ENCODE measurements at places on chromosomes 12 and 14.

- DNase-seq = no peak
Measured at GRCh38 chr14:28301179-28301578, 465.4 kb upstream of the FOXG1 start.

- no peak for DNase-seq
Measured at GRCh38 chr12:3835914-3836313, 37.3 kb downstream of the PARP11 start.

DNA sequence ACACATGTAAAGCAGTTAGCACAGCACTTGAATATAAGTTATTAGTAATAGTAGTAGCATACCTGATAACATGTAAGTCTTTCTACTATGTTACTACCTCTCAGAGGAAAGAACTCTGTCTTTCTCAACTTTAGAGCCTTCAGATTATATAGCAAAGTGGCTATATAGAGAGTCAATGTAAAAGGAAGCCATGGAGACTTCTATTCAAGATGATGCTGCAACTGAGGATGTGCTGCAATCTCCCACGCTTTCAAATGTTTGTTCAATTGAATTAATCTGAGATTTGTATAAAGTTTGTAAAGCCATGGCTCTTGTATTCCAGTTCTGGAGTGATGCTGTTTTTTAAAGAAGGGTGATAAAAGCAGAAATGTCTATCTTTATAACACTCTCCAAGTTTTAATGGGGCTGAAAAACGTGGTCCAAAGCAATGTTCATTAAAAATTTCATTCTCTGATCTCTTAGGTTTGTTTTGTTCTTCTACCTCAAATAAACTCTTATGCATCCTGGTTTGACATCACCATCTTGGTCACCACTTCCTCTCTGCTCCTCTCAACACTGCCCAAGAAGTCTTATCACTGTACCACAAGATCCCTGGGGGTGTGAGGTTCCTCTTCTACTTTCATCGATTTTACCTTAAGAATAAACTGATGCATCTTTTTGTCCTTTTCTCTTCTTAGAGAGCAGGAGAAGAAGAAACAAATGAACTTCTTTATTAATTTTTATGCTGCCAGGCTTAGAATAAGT lies 40.6 kb downstream of the C12orf42 start:
- DNase-seq = no peak

GRCh38 chr12:76652402-76652801 lies 92.8 kb upstream of the OSBPL8 start:
- no peak for DNase-seq

DNA sequence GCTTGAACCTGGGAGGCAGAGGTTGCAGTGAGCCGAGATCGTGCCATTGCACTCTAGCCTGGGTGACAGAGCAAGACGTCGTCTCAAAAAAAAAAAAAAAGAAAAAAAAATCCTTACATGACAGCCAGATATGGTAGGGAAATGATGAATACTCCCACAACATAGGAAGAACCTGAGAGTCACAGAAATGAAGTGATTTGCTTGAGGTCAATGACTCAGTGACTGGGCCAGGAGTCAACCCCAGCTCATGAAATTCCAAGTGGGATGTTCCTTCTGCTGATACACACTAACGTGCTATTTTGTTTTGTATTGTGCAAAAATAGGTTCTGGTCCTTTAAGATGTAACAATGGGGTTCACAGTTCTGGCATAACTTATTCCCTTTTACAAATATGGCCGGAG lies 9.0 kb downstream of the RHOF start:
- DNase-seq = no peak

DNA sequence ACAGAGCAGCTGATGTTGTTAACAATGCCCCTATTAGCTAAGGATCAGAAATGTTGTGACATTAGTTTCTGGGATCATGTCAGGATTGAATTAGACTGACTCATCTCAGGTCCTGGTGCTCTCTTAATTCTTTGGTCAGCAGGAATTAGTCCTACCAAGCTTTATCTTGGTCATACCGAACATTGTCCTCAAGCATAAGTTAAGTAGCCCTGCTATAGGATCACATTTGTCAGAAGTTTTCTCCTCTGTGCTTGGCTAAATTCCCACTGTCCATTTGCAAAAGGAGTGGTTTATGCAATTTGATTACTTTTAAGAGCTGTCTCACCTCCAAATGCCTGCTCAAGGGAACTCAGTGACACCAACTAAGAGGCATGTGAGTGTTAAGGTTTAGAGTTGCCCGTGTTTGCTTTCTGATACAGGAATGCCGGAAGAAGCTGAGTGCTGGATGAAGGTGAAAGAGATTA lies 48.4 kb upstream of the IFNG-AS1 start:
- DNase-seq = no peak

GRCh38 chr12:104334581-104334980 lies 31.0 kb downstream of the EID3 start:
- no peak for DNase-seq

- DNase-seq = no peak
Measured at GRCh38 chr14:48974994-48975393, 611.2 kb downstream of the RPS29 start.

- DNase-seq = no peak
Measured at GRCh38 chr12:93950311-93950710, 198.1 kb upstream of the PLXNC1 start.

- DNase-seq = no peak
Measured at GRCh38 chr12:292186-292585, 29.6 kb upstream of the SLC6A13 start.

- DNase-seq = no peak
Measured at GRCh38 chr12:89947437-89948270, 239.0 kb upstream of the ATP2B1 start.

DNA sequence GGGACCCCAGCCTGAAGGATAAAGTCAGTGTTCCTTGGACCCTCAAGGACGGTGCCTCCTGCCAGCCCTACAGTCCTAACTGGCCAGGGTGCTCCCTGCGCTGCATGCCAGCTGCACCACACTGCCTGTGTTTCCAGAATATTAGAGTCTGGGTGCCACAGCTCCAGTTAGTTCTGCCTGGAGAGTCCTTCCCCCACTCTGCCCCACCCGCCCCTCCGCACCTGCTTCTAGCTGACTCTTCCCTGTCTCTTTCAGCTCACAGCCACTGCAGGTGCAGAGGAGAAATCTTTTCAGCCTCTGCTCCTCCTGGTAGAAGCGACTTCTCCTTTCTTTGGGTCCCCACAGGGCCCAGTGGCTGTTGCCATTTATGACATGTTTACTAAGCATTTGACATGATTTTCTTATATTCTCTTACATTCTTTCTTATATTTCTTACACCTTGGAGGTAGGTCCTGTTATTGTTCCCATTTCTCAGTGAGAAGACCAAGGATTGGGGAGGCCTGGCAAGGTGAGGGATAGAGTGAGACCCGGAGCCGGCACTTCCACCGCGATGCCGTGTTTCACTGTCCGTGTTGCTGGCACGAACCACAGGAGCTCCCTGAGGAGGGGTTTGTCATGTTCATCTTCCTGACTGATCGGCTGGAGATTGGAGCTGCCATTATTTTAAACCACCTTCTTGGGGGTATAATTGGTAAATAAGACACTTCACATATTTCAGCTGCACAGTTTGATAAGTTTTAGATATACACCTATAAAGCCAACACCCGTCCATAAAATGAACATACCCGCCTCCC lies 29.4 kb downstream of the SYNE3 start:
- DNase-seq = no peak

DNA sequence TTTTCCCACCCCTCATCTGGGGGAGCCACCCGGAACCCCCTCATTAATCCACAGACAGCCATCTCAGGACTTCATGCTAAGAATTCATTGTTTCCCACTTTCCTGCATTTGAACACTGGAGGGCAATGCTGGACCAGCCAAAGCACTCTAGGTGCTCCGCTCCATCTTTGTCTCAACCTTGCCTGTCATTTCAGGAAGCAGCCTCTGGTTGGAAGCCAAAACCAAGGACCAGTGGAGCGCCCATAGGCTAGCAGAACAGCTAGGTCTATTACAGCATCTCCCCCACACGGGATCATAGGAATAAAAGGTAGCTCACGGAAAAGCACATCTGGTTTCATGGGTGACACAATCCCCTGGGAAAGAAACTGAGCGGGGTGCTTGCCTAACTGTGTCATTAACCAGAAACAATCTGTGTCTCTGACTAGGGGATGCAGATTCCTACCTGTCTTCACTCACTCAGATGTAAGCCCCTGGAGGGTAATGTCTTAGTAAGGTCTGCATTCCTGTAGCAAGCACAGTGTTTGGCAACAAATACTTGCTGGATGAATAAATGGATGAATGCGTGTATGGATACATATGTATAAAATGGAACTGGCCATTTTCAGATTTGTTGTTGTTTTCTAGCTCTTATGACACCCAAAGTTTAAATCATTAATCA lies 197.0 kb downstream of the DAD1 start:
- peak; percentile 34 for DNase-seq

- DNase-seq = no peak
Measured at GRCh38 chr14:58501214-58501816, 73.8 kb downstream of the KIAA0586 start.

DNA sequence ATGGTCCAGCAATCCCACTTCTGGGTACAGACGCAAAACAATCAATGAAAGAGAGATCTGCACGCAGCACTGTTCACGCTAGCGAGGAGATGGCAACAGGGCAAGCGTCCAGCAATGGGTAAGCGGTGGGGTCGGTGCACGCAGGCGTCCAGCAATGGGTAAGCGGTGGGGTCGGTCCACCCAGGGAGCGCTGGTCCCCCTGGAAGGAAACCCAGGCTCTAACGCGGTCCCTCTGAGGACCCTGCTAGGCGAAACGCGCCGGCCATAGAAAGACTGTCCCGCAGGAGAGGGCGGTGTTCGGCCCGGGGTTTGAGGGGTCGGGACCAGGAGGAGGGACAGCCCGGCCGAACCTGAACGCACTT lies 618 bp upstream of the PGAM5 start:
- no peak for DNase-seq

DNA sequence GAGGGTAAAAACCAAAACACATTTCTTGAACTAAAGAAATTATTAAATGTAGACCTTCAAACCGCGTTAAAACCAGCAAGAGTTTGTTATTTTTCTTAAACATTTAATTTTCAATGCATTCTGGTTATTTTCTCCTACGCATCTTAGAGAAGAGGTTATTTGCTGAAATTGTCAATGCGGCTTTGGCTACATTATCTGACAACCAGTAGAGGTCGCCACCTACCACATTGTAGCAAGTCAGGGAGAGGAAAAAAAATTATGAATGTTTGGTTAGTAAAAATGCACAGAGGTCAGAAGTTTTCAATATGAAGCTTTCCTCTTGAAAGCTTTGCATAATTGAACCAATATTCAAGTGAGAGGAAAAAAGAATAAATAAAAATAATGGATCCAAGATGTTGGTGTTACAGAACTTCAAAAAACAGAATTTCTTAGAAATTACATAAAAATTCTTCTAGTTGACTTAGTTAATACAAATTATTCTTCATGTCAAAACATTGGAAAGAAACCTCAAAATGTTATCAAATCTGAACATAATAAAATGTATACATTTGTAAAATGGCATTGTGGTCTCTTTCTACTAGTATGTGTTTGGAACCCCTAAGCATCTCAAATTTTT lies 159.4 kb upstream of the TMTC2 start:
- DNase-seq = no peak

DNA sequence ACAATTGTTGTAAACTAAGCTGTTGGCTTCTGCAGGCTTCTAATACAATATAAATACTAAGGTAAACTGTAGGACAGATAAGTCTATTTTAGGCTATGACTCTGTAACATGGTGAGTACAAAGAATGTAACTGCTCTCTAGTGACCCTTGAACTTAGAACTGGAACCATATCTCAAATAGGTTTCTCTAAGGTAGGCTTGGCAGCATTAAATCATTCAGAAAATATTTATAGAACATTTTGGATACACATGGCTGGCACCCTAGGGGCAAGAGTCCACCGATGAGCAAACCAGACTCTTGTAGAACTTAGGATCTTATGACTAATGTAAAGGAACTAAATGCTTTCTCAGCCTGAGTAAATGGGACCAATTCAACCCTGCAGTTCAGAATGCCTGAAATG lies 19.4 kb upstream of the SLC25A3 start:
- no peak for DNase-seq

DNA sequence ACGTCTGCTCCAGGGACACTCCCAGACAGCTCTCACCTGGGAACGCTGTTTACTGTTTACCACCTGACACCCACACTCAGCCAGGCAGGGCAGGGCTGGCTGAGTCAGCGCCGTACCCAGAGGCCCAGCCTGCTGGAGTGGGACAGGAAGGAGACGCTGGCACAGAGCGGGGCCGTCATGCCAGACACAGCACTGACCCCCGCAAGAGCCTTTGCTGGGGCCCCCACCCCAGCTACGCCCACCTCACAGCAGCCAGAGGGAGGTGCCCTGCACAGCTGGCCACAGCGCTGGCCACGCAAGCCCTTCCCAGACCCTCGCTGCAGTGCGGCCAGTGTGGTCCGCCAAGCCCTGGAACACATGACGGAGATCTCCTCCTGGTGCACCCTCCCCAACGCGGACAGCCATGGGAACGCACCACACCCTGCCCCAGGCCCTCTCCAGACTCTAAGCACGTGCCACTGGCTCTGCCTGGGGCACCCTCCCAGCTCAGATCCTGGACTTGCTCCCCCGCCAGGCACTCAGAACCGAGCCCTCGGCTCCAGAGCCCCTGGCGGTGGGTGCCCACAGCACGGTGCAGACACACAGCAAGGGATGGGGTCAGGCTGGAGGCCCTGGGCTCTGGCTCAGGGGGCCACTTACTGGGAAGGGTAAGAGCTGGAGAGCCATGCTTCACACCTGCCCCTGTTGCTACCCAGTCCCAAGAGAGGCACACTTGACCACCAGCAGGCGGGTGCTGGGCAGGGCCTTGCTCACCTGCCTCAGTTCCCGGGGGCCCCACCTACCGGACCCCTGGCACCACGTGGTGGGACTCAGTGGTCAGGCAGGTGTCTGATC lies 5.7 kb downstream of the AHNAK2 start:
- DNase-seq = peak; percentile 17

- no peak for DNase-seq
Measured at GRCh38 chr12:66149702-66150398, 19.3 kb upstream of the LLPH start.

DNA sequence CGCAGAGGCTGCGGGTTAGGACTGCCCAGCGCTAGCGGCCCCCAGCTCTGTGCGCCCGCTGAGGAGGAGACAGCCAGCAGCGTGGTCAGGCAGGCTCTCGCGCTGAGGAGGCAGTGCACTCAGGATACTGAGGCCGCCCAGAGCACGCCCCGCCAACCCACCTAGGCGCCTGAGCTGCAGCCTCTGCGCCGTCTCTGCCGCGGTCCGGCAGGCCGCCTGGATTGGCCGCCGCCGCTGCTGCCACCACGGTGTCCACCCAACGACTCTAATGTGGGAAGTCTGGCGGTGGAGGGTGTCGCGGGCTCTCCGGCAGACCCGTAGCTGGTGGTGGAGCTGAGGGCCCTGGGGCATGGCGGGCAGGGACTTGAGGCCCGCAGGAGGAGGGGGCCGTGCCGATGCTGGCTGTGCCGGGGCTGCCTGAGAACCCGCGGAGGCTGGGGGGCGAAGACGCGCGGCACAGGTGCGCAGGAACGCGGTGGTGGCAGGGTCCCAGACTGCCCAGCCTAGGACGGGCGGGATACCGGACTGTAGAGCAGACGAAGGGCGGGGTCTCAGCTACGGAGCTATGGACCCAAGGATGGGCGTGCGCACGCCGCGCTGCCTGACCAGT lies 69.9 kb downstream of the ASCL4 start:
- no peak for DNase-seq

Data from left ventricle myocardium inferior (tissue), 1 donor.